ENCODE measurements at places on chromosomes 5 and 9. TPM values are rescaled to one million over a fixed set of nuclear protein-coding genes. Genes with fewer than 3 reads are reported as not detected.

GRCh38 chr5:31433229-31433628, 98.7 kb downstream of the DROSHA start:
- no peak for DNase-seq

- no peak for DNase-seq
Measured at GRCh38 chr5:167951116-167951515, 340.3 kb upstream of the WWC1 start.

GRCh38 chr5:83364312-83365299, 106.9 kb upstream of the VCAN start:
- no peak for DNase-seq

- no peak for DNase-seq
Measured at GRCh38 chr9:120510816-120511215, 69.2 kb downstream of the CDK5RAP2 start.

DNA sequence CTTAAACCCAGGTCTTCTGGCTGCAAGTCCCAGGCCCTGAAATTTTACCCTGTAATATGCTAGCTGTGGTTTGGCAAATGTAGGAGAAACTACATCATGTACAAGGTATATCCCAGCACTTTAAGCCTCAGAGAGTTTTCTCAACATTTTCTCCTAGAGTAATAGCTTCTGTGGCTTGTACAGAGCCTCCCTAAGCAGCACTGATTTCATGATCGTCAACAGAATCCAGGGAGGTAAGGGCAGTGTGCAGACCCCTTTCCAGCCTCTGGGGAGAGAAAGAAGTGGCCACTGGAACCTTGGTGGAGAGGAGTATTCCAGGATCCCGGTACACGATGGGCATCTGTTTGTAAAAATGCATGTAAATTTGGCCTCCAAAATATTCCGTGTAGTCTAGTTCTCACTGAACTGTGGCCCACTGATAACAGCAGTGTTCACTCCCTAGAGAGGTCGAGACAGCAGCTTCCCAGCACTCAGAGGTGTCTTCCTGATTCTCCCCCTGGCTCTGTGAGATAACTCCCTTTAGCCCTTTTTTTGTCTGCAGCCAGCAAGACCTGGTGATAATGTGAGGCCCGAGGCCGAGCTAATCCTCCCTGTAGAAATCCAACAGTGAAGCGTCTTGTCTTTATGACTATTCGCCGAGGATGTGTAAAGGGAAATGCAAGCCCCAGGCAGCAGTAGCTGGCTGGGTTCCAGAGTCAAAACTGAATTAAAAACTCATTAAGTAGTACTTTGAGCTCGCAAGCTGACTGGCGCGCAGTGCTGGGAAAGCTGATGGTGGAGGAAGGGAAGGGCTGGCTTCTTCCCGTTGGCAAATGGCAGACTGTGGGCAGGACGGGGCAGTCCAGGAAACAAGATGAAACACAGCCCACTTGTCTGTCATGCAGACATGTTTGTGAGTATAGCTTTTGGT, 59.0 kb downstream of the MAP1B start:
- DNase-seq: no peak

The TRIM36 gene
- 5.0 TPM for total RNA-seq

The ZDHHC21 gene
- 7.5 TPM for total RNA-seq

The IFNA2 gene
- not detected for total RNA-seq

All from kidney epithelial cell (primary cell).